ENCODE measurements at places on chromosomes 11 and 22. TPM values are rescaled to one million over a fixed set of nuclear protein-coding genes. Genes with fewer than 3 reads are reported as not detected.

DNA sequence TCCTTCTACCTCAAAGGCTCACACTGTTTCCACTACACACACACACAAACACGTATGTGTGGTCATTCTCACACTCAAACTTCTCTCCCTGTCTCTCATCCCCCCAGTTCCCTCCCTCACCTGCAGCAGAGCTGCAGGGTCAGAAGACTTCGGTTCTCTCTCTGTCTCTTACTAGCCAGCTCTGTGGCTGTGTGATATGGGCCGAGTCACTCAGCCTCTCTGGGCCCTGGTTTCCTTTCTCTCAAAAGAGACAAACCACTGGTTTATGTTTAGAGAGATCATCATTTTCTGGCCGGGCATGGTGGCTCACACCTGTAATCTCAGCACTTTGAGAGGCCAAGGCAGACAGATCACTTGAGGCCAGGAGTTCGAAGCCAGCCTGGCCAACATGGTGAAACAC is 21.1 kb downstream of the TSPAN18 start:
- no peak for DNase-seq

DNA sequence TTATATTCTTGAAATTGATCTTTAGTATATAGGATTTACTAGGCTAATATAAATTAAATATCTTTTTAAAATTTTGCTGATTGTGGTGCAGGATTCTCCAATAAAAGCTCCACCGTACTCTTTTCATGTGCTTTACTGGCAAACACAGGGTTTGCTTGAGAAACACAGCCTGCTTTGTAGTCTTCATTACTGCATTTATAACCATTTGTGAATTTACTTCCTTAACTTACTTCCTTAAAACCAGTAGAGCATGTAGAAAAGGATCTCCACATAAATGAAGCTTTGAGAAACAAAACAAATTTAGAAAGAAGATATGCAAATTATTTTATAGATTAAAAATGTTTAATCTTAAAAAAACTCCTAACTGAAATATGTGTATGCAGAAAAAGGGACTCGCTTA is 28.8 kb downstream of the SWAP70 start:
- no peak for DNase-seq

- no peak for DNase-seq
These were observed 56.9 kb downstream of the AMOTL1 start for GRCh38 chr11:94825031-94825430.

DNA sequence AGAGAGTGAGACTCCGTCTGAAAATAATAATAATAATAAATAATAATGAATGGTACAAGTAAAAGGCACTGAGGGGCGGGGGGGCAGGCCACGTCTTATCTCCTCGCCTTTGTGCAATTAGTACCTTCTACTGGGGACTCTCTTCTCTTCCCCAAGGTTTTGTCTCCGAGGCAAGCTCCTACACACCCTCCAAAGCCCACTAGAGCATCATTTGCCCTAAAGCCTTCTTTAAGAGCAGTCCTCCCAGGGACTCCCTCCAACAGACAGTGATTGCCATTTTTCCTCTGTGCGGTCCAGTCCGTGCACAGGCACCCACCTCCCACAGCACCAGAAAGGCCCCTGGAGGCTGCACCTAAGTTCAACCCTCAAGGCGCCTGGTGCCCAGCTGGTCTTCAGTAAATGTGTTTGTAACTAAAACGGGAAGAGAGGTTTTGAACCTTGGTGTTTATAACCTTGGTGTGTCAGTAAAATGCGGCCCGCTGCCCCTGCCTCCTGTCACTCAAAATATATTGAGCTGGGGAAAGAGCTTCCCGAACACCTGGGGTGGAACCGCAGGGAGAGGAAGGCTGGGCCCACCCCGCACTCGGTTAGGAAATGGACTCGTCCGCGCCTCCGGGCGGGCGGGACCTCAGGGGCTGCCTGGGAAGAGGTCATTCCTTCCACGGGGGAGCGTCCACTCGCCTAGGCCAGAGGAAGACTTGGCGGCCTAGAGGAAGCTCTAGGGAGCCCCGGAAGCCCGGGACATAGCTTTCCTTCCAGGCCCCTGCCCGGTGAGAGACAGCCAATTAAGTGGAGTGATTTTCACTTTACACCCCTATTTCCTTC is 4.7 kb upstream of the KDELR3 start:
- DNase-seq, result no peak

- DNase-seq, result no peak
These were observed 44.6 kb downstream of the APOL1 start for GRCh38 chr22:36297568-36297967.

- no peak for DNase-seq
These were observed 13.1 kb upstream of the TCF20 start for GRCh38 chr22:42283278-42284201.

GRCh38 chr22:21659864-21660525 is 5.8 kb upstream of the PPIL2 start:
- no peak for DNase-seq

- no peak for DNase-seq
These were observed 9.8 kb upstream of the NUCB2 start for GRCh38 chr11:17266781-17267180.

- no peak for DNase-seq
These were observed 27.6 kb upstream of the ZBTB16 start for GRCh38 chr11:114031967-114032320.

- no peak for DNase-seq
These were observed 48.3 kb downstream of the LARGE1 start for GRCh38 chr22:33871935-33872334.

- no peak for DNase-seq
These were observed 96.5 kb upstream of the PRR5 start for GRCh38 chr22:44605486-44605885.

DNA sequence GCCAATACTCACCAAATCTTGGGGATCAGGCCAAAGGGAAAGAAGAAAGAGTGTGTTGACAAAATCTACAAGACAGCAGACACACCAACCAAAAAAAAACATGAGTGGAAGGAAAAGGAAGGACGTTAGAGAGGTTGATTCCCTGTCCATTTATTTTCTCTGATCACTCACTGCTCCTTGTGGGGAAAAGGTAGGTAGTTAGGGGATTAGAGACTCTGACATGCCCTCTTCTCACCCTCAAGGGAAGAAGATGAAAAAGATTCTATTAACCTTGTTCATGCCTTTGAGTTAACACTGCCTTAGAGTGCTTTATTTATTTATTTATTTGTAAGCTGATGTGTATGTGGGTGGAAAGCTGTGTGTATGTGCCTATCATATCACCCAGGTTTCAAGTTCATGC is at the start of gene OR52H1:
OR52H1 (minus strand) TSS at position 101 of the 400 bp plus-strand sequence. CDS start 3,035 bp downstream, outside the sequence.
- DNase-seq, result no peak

- DNase-seq, result no peak
These were observed 109.4 kb upstream of the ANO1 start for GRCh38 chr11:69968396-69969347.

- DNase-seq, result no peak
These were observed 9.5 kb downstream of the ELFN2 start for GRCh38 chr22:37417677-37418348.

DNA sequence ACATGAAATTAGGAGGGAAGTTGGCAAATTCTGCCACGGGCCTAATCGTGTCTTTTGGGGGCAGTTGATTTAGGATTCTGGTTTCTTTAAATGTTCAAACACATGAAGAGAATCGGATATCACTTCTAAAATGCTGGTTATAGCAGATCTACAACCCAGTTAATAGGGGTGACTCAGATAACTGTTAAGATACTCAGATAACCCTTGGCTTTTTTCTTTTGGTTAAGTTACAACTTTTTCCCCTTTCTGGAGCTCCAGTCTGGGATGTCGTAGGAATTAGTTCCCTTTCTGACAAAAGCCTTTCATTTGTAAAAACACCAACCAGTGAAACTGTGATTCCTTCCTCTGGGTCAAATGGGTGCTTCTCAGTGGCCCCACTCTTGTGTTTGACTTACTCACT is 976 bp downstream of the DEPDC7 start:
- no peak for DNase-seq

- peak; percentile 44 for DNase-seq
These were observed 10.6 kb upstream of the CSNK1E start for GRCh38 chr22:38327805-38328204.

DNA sequence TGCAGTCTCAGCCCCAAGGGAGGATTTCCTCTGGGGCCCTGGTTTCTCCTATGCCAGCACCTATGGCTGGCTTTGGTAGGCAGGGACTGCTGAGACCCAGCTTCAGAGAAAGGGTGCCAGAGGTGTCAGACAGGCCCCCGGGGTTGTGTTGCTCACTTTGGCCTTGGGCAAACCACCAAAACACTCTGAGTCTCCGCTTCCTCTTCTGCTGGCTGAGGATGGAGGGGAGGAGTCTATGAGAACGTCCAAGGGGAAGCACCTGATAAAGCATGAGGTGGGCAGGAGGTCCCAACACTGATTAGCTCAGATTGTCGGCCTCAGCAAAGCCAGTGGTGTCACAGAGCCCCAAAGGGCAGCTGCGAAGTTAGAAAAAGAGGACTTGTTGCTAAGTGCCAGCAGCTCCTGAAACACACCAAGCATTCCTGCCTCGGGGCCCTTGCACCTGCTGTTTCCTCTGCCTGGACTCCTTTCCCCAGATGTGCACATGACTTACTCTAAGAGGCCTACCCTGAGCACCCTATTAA is 10.5 kb downstream of the SMTNL1 start:
- no peak for DNase-seq

DNA sequence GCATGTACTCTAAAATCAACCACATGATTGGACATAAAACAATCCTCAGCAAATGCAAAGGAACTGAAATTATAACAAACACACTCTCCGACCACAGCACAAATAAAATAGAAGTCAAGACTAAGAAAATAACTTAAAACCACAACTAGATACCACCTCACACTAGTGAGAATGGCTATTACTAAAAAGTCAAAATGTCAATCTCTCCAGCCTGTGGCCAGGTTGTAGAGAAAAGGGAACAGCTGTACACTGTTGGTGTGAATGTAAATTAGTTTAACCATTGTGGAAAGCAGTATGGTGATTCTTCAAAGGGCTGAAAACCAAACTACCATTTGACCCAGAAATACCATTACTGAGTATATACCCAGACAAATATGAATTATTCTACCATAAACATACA is 1025.7 kb upstream of the TENM4 start:
- no peak for DNase-seq

DNA sequence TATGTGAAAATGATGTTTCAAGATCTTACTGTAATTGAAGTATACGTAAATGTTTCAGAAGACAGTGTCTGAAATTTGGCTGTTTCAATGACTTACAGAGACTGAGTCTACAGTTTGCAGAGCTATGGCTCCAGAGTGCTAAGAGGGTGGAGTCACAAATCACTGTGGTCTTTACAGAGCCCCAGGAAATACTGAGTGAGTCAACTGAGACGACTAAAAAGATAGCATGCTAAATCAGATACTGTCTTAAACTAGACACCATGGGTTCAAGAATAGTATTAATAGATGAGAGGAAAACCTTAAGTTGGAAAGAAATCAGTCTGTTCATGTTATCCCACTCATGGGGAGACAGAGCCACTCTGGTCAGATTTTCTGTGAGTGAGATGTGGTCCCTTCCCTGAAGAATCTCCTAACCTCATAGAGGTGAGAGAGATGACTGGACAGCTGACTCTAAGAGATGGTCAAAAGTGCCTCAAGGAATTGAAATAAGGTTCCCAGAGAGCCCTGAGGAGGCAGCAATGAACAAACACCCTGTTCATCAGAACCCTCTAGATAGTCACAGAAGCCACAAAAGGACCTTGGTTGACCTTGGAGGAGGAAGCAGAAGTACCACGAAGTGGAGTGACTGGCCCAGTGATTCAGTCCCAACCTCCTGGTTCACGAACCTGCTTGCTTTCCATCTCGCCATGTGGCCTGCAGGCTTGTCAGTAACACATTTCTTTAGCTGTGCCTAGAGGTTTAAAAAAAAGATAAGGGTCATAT is 30.2 kb downstream of the C11orf91 start:
- DNase-seq, result no peak

- DNase-seq, result no peak
These were observed 43.2 kb upstream of the FADD start for GRCh38 chr11:70159627-70160570.

GRCh38 chr11:98110030-98110429 is 910.7 kb upstream of the CNTN5 start:
- DNase-seq, result no peak

- peak; percentile 47 for DNase-seq
These were observed 2.8 kb upstream of the OR51M1 start for GRCh38 chr11:5380740-5381342.

FAM83F gene
- total RNA-seq, result 0.03 TPM

PKNOX2 gene
- total RNA-seq, result 39.5 TPM

HTR3A gene
- not detected for total RNA-seq

EML3 gene
- total RNA-seq, result 36.2 TPM

ZNF280A gene
- total RNA-seq, result not detected

INCENP gene
- 46.3 TPM for total RNA-seq

SLC6A5 gene
- total RNA-seq, result not detected

TSGA10IP gene
- total RNA-seq, result not detected

SYT12 gene
- total RNA-seq, result 29.1 TPM

MS4A1 gene
- not detected for total RNA-seq

Data from dorsolateral prefrontal cortex (tissue), 122 donors.